ENCODE measurements at places on chromosomes 16 and 17.
A peak's percentile ranks its signal among the peaks of the same experiment; 100 is the strongest.

- DNase-seq, result no peak
Measured at GRCh38 chr17:74536890-74537289, 5.6 kb upstream of the CD300LB start.

DNA sequence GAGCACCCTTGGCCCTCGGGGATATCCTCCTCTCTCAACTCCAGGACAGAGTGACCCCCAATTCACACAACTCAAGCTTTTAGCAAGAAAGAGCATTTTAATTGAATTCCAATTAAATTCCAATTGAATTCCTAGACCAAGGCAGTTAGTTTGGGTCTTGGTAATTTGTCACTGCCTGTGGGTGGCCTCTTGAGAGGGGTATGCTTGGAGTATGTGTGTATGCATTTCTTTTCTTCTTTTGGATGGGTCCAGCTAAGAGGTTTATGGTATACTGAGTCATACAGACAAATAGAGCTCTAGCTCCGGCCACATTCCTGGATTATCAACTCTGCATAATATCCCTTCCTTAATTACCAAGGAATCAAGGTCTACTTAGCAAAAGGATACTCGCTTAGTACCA lies 136.7 kb downstream of the PCTP start:
- DNase-seq, result no peak

- DNase-seq, result no peak
Measured at GRCh38 chr17:19718613-19719354, 2.4 kb upstream of the SLC47A2 start.

- no peak for DNase-seq
Measured at GRCh38 chr17:73803964-73804435, 159.8 kb upstream of the SDK2 start.

DNA sequence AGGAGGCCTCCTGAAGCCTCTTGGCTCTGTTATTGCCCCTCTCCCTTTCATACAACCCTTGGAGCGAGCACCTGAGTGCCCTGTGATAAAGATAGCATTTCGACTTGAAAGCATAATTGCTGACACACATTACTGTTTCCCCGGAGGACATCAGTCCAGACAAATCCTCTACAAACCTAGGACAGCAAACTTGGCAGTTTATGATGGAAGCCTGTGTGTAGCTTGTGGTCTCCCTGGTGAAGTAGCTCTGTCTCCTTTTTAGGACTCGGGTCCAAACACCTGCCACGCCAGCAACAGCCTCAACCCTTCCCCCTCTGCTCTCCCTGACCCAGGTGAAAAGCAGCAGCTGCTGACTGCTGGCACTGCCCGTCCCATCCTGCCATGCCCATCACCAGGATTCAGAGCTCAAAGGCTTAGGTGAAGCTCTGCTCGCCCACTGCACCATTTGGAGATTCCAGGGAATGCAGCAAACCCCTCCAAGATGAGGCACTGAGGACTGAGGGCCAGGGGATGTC lies 55.9 kb downstream of the IRX6 start:
- no peak for DNase-seq

DNA sequence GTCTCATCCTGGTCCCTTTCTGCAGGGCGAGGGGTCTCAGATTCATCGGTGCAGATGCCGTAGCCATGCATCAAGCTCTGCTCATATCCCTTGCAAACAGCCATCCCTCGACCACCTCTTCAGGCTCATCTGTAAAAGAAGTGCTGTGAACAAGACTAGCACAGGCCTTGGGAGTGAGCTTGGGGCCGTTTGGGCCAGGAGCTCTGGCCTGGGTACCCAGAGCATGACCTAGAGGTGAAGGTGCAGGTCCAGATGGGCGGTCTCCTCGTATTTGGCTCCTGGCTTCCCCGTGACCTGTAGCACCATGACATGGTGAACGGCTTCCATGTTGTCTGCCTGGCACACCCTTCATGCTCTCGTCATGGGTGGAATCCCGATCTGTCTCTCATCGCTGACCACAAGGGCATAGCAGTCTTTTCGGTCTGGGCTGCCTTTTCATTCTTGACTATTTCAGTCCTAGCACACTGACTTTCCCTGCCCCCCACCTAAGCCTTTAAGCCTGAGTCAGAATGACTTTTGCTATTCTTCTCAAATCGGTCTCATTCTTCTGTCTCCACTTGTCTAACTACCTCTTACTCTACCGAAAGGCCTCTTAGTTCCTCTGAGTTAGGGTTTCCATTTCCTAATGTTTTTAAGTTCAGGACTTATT lies 216.0 kb downstream of the FOXL1 start:
- no peak for DNase-seq

DNA sequence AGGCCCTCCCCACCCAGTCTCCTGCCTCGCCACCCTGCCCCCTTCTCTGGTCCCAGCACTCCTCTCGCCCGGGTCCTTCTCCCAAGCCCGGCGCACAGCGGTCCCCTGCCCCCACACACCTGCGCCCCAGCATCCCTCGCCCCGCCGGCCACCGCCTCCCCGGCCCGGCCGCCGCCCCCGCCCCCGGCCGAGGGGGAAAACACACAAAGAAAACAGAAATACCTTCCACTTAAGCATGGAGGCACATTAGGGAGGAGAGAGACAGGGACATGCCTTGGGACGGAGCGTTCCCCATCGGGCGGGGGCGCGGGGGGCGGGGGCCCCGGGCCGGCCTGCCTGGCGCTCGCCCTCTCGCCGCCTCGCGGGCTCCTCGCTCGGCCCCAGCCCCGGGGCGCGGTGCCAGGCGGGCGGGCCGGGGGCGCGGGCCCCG lies 326 bp downstream of the SRCIN1 start:
- DNase-seq, result no peak

- DNase-seq, result no peak
Measured at GRCh38 chr16:72666267-72666666, 381.7 kb downstream of the ZFHX3 start.

GRCh38 chr17:73025041-73025560 lies 67.4 kb downstream of the SLC39A11 start:
- no peak for DNase-seq

DNA sequence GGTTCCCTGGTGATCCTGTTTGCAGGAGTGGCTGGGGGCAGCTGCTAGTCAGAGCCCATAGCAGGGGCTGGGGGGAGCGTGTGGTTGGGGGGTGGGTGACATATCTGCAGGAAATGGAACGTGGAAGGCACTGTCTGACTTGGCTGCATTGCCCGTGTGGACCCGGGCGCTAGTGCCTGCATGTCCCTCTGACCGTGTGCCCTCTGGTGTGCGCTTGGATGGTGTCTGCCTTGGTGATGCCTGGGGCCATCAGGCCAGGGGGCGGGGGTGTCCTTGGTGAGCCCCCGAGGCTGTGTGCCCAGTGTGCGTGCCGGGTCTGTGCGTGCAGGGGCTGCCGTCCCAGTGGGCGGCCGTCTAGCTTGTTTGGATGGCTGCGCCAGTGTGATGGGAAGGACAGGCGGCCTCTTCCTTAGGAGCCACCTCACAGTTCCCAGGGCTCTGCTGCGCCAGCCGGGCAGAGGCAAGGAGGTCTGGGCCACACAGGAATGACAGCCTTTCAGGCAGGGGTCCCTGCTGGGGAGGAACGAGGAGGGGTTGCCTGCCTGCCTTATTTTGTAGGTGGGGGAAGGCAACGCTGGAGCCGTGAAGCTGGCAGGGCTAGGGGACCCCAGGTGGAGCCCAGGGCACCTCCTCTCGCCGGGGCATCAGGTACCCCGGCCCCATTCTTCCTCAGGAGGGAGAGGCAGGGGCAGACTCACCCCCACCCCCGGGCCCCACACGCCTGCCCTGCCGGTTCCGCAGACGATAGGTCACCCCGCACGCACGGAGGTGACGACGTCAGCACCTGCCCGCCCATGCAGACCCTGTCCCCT lies 693 bp downstream of the NDRG4 start:
- DNase-seq, result no peak

DNA sequence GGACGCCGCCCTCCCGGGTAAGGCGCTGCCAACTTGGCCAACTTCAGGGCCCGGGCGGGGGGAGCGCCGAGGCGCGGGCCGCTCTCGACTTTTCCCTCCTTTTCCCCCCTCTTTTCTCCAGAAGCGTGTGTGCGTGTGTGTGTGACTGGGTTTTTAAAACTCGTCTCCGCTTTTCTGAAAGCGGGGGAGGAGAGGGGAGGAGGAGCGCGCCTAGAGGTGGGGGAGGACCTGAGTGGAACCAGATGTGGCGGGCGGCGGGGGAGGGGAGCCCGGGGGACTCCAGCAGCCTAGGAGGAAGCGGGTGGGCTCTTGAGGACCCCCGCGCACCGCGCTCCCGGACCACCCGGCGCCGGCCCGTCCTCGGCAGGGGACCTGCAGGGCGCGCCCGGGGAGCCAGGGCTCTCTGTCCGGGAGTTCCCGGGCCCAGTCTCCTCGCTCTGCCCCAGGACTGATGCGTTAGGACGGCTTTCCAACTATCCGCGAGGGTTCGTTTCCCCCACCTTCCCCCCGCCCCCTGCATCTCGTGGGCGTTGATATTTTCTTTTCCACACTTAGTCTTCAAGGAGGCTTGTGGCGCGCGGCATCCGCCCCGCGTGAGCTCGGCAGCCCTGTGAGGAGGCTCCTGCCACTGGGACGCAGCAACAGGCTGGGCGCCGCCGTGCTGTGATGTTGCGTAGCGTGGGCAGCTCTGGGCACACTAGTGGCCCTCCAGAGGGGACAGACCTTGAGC lies 599 bp downstream of the MRC2 start:
- peak; percentile 46 for DNase-seq

GRCh38 chr17:17505610-17506171 lies 9.5 kb upstream of the RASD1 start:
- no peak for DNase-seq

- DNase-seq, result no peak
Measured at GRCh38 chr17:49979748-49980479, 10.9 kb downstream of the DLX4 start.

- DNase-seq, result no peak
Measured at GRCh38 chr16:4391631-4392381, 20.2 kb downstream of the VASN start.

- no peak for DNase-seq
Measured at GRCh38 chr16:22427556-22427955, 53.1 kb upstream of the CDR2 start.

- DNase-seq, result no peak
Measured at GRCh38 chr17:9158544-9159452, 137.5 kb downstream of the NTN1 start.

DNA sequence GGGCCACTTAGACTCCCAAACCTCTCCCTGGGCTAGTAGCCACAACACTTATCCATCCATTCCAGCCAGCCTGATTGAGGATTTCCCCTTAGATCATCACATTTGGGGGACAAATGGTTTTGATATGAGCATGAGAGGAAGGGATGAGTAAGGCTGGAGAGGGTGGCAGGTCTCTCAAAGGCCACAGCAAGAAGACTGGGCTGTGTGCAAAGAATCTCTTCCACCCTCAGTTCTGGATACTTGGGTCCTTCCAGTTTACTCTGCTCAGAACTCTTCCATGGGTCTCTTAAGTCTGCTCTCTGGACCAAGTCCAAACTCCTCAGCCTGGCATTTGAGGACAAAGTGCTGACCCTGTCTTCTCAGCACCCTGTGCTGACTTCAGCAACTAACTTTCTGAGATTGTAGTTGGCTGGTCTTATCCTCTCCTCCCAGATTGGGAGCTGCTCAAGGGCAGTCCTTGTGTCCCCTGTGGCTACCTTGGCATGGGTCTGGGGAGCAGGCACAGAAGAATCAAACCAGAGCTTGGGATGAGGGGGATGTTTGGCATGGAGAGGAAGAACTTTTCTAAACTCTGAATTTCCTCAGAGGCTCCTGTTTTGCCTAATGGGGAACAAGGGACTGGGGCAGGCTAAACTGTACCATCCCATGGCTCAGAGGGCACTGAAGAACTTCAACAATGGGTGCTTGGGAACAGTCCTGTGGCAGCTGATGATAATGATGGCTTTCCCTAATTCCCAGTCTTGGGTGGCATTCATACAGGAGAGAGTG lies 3.1 kb upstream of the NFATC3 start:
- peak; percentile 73 for DNase-seq

- no peak for DNase-seq
Measured at GRCh38 chr16:560204-560700, at the start of gene PRR35. Gene PRR35, plus strand, starts transcription at chr16:560394. Its CDS starts 2,901 bp downstream, at chr16:563295.

DNA sequence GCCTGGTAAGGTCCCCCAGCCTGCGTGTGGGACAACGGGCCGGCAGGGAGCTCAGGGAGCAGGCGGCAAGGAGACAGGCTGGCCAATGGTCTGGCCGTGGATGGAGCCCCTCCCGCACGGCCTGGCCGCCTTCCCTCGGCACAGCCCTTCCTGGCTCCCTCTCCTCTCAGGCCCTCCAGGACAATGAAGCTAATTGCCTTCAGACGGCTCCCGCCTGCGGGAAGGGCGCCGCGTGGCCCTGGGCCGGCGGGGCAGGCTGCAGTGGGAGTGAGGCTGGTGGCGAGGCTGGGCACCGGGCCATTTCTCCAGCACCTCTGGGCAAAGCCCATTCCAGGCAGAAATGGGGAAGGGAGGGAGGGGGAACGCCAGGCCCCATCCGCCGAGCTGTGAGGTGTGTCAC lies 50.9 kb downstream of the ENGASE start:
- DNase-seq, result no peak

DNA sequence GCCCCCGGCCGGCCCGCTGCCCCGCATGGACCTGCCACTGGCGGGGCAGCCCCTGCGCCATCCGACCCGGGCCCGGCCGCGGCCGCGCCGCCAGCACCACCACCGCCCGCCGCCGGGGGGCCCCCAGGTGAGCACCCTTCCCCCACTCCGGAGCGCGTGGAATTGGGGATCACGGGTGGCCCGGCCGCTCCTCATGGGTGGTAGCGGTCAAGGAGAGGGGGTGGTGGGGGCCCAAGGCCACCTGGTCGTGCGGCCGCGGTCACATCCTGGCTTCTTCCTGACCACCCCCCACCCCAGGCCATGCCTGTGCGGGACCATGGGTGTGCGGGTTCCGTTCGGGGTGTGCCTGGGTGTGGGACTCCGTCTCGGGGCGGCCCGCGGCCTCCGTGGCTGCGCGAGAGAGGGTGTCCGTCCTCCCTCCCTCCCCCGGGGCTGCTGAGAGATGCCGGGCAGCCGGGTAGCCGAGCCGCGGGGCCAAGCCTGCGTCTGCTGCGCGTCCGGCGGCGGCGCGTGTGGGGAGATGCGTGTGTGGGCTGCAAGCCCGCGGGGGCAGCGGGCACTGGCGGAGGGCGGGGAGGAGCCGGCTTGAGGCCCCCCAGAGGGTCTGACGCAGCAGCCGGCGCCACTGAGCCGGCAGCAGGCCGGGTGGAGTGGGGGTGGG lies 6.8 kb downstream of the ACD start:
- DNase-seq, result no peak

GRCh38 chr17:42702446-42702845 lies 20.1 kb downstream of the CNTNAP1 start:
- no peak for DNase-seq

DNA sequence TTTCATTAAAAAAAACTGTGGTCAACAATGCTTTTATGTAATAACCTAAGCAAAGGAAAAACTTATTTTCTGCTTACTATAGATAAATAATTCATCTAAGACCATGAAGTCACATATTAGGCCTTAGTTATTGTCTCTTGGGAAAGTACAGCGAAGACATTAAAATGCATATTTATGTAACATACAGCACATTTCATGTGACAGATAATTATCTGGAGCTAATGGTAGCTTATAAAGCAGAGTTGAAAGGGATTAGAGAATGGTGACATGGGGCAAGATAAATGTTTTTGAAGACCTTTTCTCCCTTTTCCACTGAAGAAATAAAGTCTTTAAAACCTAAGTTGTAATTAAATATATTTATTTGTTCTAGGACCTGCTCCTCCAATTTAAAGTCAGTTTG lies 9.7 kb downstream of the MEIOC start:
- DNase-seq, result no peak
